ENCODE measurements at places on chromosomes 2 and 18.

DNA sequence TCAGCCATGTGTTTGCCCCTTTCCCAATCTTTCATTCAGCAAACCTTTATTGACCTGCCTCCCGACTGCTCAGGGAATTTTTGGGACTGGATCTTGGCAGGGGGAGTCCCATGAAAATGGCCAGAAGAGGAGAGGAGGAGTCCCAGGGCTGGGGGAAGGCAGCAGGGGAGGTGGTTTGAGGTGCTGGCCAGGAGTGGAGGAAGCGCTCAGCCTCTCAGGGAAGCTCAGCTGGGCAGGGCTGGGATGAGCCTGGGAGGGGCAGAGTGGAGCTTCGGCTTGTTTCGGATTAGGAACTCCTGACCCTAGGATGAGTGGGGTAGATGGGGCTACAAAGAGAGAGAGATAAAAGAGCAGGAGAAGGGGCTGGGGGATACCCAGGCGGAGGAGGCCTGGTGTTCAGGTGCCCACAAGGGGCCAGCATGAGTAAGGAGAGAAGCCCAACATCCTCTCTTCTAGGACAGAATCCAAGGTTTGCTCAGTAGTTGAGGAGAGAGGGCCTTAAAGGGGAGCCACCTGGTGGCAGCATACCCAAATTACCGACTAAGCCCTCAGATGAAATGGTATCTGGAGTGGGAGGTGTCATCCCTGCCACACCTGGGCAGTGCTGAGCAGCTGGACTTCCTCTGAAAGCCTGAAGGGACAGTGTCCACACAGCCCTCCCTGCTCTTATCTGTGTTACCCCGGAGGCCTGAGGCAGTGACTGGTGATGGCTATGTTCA, 91.1 kb downstream of the INHBB start:
- DNase-seq, result no peak

DNA sequence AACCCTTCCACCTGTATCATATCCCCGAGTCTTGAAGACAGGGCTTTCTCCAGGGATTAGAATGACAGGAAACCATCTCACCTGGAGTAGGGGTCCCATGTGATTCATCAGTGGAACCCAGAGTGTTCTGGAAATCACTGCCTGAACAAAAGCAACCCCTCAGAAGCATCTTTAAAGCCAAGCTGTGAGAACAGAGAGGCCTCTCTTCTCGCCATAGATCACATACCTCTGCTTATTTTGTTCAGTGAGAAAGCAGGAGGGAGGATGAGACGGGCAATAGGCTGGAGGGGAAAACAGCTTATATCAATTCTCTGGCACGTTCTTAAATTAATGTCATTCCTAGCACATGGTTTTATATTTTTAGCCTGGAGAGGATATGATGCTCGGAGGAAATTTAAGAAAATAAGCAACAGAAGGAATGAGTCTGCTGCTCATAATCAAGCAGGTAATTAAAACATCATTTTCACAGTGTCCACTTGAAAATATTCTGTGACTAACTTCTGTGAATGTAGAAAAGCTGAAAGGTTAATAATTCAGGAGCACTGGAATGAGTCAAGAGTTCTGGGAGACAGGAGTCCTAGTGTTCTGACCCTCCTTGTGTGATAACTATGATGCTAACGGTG, 213.6 kb upstream of the SP5 start:
- no peak for DNase-seq

GRCh38 chr2:19038071-19039015, 320.1 kb downstream of the OSR1 start:
- DNase-seq, result no peak

DNA sequence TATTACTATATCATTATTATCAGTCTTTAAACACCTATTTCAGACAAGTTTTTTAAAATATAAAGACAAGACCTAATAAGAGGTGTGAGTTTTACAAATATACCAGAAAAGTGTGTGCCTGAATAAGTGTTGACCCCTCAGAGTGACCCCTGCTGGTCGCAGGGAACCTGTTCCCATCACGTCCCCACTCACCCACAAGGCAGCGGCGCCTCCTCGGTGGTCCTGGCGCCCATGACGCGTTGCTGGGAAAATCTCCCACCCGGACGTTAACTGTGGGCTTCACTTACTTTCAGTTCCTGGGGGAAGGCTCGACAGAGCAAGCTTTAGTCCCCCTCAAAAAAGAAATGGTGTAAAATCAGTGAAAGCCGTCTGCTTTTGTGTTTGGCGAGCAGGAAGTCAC, 93.5 kb downstream of the TMEM18 start:
- DNase-seq, result no peak

DNA sequence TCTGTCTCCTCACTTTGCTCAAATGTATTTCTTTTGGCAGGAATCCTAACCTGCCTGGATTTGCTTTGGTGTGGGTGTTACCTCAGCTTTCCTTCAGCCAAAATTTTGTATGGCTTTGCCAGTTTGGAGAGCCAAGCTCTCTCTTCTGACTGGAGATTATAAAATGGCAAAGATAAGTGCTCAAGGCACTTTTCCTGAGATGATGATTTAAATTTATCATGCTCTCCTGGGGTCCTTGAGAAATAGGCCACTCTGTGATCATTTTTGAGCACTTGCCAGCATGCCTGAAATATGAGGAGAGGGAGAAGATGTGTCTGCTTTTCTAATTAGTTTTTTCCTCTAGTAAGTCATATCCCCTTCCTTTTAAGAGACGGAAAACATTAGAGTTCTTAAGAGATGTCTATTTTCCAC, 683.0 kb downstream of the SLC4A3 start:
- no peak for DNase-seq

- DNase-seq, result no peak
Observed at GRCh38 chr18:76075777-76076176, 419.3 kb downstream of the ZNF516 start.

GRCh38 chr2:114005110-114005783, 115.4 kb downstream of the ACTR3 start:
- no peak for DNase-seq

- DNase-seq, result no peak
Observed at GRCh38 chr2:170812710-170813600, 3.7 kb upstream of the GAD1 start.

GRCh38 chr2:206993396-206993911, 54.1 kb downstream of the CPO start:
- no peak for DNase-seq

- no peak for DNase-seq
Observed at GRCh38 chr2:14301331-14301730, 331.2 kb upstream of the LRATD1 start.

- DNase-seq, result no peak
Observed at GRCh38 chr2:127034883-127035611, 71.9 kb downstream of the BIN1 start.

GRCh38 chr2:3125001-3125760, 252.4 kb downstream of the EIPR1 start:
- DNase-seq, result no peak

GRCh38 chr2:189082376-189082975, 97.1 kb downstream of the COL5A2 start:
- no peak for DNase-seq

- no peak for DNase-seq
Observed at GRCh38 chr2:116586328-116586689, 1228.2 kb upstream of the DDX18 start.

- no peak for DNase-seq
Observed at GRCh38 chr2:105607920-105608504, 136.7 kb upstream of the NCK2 start.

DNA sequence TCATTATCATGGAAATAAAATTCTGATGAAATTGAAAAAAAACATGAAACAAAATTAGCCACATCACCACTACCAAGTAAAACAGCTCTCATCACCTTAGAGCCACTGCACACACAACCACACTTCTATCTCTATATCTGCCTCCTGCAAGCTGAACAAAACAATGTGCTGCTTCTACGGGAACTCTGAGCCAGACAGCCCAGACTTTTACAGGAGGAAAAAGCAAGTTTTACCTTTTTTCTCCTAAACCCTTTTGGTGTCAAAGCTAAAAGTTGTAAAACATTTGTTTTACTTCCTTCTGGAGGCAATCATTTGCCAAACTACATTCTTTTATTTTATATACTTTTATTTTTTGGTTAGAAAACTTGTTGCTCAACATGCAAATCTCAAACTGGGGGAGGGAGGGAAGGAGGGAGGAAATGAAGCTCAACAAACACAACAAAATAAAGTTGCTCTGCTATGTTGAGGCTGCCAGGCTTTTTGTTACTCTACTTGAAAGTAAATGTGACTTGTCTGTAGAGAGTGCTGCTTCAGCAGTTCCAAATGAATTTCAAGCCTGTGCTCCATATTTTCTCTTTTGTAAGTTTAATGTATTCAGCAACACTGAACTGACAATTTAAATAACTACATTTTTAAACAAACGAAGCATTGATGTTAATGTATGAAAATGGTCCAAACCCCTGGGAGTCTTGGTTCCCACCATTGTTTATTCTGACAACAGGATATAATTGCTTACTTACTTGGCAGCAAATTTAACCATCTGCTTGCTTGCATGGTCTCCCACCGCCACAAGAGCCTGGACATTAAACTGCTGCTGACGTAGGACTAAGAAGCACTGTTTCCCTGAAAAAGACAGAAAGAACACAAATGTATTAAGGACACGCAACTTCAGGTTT, 24.5 kb downstream of the DARS1 start:
- DNase-seq, result no peak

GRCh38 chr2:101830146-101830545, 132.6 kb downstream of the MAP4K4 start:
- no peak for DNase-seq

- no peak for DNase-seq
Observed at GRCh38 chr2:153575171-153575853, 96.8 kb upstream of the RPRM start.

All from activated CD8-positive, alpha-beta memory T cell treated with anti-CD3 and anti-CD28 coated beads for 1 hour (primary cell).